ENCODE measurements at places on chromosomes 7 and 10.

DNA sequence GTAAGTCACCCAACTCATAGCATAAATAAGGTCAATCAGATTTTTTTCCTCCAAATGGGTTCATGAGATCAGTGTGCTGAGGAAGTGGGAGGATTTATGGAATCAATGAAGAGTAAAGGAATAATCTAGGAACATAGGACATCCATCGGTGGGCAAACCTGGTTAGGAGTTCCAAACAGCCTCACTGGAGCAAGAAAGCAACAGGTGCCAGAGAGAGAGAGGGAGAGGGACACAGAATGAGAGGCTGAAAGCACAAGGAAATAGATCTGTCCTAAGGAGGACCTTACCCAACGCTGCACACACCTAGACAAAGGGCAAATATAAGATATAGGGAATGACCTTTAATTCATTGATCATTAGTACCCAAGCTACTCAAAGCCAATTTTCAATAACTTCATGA, 119.5 kb upstream of the ANKRD1 start:
- DNase-seq: no peak

- peak; percentile 37 for DNase-seq
These were observed 170.3 kb downstream of the PAXIP1 start for GRCh38 chr7:154832557-154833138.

DNA sequence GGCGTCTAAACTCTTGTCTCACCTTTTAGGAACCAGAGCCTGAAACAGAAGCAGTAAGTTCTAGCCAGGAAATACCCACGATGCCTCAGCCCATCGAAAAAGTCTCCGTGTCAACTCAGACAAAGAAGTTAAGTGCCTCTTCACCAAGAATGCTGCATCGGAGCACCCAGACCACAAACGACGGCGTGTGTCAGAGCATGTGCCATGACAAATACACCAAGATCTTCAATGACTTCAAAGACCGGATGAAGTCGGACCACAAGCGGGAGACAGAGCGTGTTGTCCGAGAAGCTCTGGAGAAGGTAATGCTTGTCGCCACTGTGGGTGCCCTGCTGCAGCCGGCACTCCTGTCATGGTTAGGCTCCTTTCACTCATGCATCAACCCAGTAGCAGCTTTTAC, 113.1 kb downstream of the ZMYND11 start:
- no peak for DNase-seq

- DNase-seq: peak; percentile 54
These were observed 35.0 kb downstream of the SH3PXD2A start for GRCh38 chr10:103820101-103821062.

GRCh38 chr10:101214446-101215396, 14.5 kb downstream of the LBX1 start:
- peak; percentile 83 for DNase-seq

- DNase-seq: no peak
These were observed 99.2 kb upstream of the PIK3CG start for GRCh38 chr7:106765727-106766355.

DNA sequence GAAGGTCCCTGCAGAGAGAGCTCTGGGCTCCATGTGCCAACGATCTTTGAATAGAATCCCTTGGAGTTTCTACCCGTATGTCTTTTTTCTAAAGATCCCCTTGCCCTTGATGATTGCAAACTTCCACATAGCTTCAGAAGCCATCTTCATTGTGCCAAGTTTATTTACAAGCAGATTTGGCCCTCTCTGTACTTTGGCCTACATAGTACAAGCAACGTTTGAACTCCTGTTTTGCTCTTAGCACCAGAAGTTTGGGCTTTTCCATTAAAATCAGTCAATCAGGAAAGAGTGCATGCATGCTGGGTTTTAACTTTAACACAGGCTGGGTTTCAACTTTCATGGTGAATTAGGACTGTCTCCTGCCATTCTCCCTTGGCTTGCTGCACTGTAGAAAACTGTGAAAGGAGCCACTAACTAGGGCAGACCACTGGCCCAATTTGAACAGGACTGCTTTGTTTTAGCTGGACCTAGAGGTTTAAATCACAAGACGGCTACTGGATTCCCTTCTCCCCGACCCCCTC, 557.6 kb upstream of the GALNT17 start:
- no peak for DNase-seq

DNA sequence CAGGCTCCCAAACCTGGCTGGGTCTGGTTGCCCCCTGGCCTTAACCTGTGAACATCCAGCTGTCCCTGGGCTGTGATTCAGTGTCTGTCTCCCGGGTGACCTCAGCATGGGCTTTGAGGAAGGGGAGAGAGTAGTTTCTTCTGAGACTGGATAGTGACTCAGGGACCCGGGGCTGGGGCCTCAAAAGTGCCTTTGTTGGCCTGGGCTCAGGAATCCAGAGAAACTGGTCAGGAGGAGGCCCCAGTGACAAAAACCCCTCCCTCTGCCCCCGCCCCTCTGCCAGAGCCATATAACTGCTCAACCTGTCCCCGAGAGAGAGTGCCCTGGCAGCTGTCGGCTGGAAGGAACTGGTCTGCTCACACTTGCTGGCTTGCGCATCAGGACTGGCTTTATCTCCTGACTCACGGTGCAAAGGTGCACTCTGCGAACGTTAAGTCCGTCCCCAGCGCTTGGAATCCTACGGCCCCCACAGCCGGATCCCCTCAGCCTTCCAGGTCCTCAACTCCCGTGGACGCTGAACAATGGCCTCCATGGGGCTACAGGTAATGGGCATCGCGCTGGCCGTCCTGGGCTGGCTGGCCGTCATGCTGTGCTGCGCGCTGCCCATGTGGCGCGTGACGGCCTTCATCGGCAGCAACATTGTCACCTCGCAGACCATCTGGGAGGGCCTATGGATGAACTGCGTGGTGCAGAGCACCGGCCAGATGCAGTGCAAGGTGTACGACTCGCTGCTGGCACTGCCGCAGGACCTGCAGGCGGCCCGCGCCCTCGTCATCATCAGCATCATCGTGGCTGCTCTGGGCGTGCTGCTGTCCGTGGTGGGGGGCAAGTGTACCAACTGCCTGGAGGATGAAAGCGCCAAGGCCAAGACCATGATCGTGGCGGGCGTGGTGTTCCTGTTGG, at the start of gene CLDN4:
Gene CLDN4, plus strand, starts transcription at position 316 of the 903 bp plus-strand sequence. Its CDS starts 206 bp downstream, at position 522.
- peak; percentile 99 for DNase-seq

DNA sequence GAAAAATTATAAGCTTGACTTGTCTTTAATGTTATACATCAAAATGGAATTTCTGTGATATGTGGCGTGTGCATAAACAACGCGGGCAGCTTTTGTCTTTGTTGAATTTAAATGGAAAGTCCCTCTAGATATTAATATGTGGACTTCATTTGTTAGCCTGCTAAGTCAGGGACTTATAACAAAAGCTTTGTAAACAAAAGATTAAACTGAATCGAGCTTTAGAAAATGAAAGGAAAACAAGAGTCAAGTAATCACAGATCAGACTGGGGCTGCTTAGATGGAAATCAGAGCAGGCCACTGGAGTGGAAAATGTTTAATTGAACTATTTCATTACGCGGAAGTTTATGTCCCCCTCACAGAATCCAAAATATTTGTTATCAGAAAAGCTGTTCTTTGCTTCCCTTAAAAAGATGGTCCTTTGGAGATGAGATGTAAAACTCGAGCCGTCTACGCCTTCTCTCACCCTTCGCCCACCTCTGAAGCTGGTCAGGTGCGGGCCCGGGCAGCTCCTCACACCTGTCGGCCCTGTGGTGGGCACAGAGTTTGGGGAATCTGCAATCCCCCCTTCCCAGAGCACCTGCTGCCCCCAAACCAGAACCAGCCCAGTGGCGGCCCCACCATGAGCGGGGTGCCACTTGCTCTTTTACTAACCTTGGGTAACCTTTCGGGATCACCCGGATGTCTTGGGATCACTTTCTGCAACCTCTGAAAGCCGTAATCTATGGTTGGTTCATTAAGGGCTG, 116.2 kb downstream of the EBF3 start:
- DNase-seq: no peak

DNA sequence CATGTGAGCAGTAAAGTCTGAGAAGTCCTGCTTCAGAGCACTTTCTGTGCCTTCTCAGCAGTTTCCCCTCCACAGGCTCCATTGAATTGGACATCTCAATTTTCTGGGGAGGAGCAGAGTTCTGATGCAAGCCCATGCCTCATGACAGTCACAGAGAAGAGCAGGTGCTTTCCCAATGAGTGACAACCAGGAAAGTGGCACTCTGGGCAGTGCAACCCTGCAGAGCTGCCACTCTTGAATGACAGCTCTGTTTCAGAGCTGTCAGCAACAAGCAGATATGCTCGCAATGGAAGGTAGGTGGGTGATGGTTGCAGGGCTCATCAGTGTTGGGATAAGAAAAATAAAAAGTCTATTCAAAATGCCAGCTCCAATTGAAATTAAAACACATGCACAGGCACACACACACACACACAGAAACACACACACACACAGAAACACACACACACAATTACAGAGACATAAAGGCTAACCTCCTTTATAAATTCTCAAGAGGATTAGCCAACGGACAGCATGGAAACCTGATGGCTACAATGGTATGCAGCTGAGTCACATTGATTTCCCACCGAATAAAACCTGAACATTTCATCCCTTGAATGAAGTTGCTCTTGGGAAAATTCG, 50.5 kb downstream of the C10orf67 start:
- peak; percentile 51 for DNase-seq

GRCh38 chr7:155190688-155191087, 107.0 kb upstream of the INSIG1 start:
- peak; percentile 48 for DNase-seq

DNA sequence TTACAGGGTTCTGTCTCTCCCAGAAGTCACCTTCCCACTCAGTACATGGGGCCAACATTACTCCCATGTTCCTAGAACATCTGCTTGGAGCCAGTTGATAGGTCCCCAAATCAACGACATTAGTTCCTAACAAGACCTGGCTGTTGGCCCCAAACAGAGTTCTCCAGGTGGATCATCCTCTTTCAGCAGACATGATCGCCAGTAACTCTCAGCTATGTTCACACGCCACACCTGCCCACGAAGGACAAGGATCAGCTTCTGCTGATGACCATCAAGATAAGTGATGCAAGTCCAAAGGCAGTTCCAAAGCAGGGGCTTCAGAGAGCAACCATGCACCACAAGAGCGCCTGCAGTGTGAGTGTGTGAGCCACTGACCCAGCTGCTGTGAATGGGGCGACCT, 11.0 kb downstream of the ZNF777 start:
- DNase-seq: no peak

DNA sequence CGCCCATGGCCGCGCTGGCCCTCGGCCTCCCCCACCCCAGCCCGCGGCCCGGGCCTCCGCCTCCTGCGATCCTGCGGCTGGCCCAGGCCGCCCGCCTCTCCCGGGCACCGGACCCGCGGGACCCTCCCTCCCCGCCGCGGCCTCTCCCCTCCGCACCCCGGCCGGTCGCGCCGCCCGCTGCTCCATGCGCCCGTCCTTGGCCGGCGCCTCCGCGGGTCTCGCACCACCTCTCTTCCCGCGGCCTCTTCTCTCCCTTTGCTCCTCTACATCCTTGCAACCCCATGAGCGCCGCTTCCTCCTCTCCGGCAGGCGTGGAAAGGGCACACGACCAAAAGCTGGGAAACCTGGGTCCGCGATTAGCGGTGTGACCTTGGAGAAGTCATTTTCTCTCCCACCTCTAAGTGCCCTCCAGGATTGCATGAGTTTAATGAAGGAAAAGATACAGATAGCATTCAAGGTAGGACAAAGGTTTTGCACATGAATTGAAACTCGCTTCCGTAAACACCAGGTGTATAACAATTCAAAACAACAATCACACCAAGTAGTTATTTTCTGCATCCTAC, 448 bp upstream of the SRPK2 start:
- peak; percentile 91 for DNase-seq

GRCh38 chr7:31679574-31680305, 7.3 kb upstream of the PPP1R17 start:
- no peak for DNase-seq

- DNase-seq: no peak
These were observed 99.7 kb upstream of the TARP start for GRCh38 chr7:38373155-38373554.

- no peak for DNase-seq
These were observed 383.2 kb downstream of the PTPRN2 start for GRCh38 chr7:158204453-158204852.

GRCh38 chr10:96967847-96968246, 135.7 kb downstream of the LCOR start:
- DNase-seq: no peak

DNA sequence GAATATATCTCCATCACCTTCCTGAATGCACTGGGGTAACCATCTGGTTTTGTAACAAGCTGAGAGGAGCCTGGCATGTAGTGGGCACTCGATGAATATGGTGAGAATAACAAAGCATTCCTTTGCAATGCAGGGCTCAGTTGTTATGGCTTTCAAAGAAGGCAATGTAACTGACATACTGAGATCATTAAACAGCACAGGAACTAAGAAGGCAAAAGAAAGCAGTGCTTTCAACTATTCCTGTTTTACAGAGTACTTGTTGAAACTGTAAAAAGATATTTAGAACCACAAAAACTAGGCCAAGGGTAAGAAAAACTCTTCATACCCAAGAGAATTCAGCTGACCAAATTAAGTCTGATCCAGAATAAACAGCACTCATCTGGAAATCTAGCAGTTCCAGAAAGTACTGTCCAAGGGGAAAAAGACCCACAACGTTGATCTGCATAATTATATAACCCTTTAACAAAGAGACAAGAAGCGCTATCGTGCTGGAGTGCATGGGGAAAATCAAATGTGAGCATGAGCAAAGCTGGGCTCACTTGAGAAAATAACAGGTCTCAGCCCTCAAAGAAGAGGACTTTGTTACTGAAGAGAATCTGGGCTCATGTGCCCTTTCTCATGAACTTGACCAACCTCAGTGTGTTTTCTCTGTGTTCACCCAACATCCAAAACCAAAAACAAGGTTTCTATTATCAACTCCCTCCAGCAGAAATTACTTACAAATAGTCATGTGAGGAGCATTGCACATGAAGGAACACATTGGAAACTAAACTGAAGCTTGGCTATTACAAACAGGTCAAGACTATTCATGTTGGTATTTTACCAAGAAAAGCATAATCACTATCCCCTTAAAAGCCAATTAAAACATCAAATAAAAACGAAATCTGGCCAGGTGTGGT, 116.2 kb downstream of the AVL9 start:
- DNase-seq: no peak

DNA sequence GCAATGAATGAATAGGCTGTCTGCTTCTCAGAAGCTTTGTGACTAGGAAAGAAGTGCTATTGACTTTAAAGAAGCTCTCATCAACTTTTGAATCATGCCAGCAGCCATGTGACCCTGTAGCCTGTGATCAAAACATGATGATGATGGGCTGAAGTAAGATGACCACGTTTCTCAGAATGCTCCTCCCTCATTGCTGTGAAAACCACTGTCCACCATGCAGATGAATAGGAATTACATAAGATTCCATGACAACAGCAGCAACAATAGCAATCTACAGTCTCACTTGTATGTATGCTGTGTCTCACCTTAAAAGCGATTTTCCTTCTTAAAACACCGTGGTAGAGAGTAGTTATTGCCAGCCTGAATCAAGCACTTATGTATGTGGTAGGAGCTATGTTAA, 228.4 kb downstream of the TRIL start:
- peak; percentile 14 for DNase-seq

- DNase-seq: peak; percentile 47
These were observed 895 bp downstream of the VSTM2A start for GRCh38 chr7:54543051-54543488.

All from DMS53 (cell line).